ENCODE measurements at places on chromosomes 12 and 14.

- no peak for DNase-seq
Observed at GRCh38 chr12:129034558-129035289, 181.4 kb downstream of the GLT1D1 start.

GRCh38 chr14:77125281-77125801, 16.2 kb downstream of the ZDHHC22 start:
- no peak for DNase-seq

GRCh38 chr12:47318963-47319362, 239.2 kb upstream of the AMIGO2 start:
- no peak for DNase-seq

DNA sequence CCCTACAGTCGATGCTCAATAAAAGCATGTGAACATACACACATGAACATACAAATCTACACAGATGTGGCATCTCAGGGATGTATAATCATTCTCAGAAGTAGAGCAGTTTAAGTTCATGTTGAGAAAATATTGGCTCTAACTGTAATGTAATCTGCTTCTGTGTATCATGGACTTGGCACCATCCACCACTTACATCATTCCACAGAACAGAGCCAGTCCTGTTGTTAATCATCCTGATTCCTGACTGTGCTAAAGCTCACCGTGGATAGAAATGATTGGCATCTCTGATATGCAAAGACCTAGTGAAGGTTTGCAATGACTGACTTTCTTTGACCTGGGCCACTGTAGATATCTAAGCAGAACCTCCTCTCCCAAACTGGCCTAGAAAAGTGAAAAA, 1141.3 kb downstream of the BCL11B start:
- DNase-seq = no peak

GRCh38 chr12:89414851-89415250, 62.5 kb upstream of the DUSP6 start:
- DNase-seq = no peak

DNA sequence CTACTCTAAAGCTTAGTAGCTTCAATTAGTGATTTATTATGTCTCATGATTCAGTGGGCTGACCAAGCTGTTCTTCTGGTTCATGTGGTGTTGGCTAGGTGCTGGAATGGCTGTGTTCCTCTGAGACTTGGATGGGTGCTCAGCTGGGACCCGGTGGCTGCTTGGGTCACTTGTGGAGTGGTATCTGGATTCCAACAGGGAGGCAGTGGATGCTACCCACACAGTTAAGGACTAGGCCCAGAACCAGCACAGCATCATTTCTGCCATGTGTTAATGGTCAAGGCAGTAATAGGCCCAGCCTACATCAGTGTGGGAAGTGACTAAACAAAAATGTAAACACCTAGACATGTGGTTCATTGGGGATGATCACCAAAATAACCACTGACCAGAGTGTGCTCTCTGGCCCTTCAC, 72.2 kb downstream of the FGD4 start:
- no peak for DNase-seq

DNA sequence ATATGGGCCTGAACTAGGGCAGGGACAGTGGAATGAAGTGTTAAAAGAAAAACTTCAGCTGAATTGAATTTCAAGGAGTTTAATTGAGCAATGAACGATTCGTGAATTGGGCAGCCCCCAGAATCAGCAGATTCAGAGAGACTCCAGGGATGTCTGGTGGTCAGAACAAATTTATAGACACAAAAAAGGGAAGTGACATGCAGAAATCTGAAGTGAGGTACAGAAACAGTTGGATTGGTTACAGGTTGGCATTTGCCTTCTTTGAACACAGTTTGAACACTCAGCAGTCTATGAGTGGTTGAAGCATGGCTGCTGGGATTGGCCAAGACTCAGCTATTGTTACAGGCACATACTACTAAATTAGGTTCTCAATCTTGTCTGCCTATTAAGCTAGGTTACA, 9.7 kb upstream of the TBPL2 start:
- no peak for DNase-seq

DNA sequence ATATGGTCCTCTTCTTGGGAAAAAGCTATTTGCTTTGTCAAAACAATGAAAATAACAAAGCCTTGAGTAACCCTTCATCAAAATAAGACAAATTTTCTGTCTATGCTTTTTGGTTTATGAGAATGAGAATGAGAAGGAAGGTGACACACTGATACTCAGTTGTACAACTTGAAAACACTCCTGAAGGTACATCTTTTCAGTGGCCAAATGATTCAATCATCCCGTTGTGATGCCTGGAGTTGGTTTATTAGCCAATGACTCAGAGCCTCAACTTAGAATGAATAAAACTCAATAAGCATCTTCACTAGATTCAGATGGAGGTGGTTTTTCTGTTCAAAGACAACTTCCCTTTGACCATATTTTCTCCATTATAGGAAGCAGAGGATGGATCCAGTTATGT, 7.8 kb upstream of the CALM1 start:
- no peak for DNase-seq

GRCh38 chr14:83611491-83611890, 1918.5 kb upstream of the FLRT2 start:
- DNase-seq = no peak

DNA sequence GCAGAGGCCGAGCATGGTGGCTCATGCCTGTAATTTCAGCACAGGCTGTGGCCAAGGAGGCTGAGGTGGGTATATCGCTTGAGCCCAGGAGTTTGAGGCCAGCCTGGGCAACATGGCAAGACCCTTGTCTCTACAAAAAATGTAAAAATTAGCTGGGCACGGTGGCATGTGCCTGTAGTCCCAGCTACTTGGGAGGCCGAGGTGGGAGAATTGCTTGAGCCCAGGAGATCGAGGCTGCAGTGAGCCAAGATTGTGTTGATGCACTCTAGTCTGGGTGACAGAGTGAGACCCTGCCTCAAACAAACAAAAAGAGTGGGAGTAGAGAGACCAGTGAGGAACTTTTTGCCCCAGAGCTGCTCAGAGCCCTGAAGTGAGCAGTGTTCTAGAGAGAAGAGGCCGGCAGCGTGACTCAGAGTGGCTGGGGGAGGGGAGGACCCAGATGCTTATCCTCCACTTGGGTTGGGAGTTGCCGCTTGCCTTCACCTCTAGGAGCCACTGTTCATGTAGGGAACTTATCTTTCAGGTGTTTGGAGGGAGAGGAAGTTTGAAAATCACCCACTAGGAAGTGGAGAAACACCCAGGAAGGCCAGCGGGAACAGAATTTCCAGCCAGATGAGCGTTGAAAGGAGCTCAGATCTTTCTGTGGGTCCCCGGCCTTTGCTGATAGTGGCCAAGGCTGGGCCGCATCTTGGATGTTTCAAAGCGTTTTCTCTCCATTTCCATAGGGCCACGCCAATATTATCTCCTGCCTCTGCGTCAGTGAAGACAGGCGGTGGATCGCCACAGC, 15.3 kb downstream of the CFAP251 start:
- no peak for DNase-seq

GRCh38 chr14:22456421-22456820, 132.6 kb downstream of the DAD1 start:
- no peak for DNase-seq

DNA sequence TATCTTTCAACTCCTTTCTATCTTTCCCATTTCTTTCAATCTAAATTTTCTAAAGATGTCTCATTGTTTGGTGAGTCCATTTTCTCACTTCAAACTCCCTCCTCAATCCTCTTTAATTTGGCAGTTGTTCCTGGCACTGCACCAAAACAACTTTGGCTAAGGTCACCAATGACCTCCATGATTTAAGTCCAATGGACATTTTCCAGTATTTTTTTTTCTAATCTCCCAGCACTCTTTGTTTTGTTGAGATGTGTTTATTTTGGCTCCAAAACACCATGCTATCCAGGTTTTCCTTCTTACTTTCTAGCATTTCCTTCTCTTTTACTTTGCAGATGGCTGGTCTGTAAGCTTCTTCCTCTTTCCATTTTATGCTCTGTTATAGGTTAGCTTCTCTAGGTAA, 42.5 kb upstream of the OTOGL start:
- no peak for DNase-seq

- no peak for DNase-seq
Observed at GRCh38 chr12:59600171-59600570, 4.3 kb downstream of the SLC16A7 start.

DNA sequence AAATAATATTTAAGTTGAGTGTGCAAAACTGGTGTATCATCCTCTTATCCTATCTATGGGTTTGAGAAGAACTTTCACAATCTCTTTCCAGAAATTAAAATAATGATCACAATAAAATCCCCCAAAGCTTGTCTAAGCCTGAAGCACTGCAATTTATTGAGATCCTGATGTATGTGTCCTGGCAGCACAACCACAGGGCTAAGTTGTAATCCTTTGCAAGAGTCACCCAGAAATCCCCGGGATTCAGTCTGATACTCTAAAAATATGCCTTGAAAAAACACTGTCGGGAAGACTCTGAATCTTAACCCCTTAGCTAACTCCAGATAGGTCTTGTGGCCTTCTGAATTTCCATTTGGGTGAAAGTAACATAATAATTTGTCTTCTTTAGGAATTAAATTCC, 40.3 kb upstream of the STXBP6 start:
- no peak for DNase-seq

DNA sequence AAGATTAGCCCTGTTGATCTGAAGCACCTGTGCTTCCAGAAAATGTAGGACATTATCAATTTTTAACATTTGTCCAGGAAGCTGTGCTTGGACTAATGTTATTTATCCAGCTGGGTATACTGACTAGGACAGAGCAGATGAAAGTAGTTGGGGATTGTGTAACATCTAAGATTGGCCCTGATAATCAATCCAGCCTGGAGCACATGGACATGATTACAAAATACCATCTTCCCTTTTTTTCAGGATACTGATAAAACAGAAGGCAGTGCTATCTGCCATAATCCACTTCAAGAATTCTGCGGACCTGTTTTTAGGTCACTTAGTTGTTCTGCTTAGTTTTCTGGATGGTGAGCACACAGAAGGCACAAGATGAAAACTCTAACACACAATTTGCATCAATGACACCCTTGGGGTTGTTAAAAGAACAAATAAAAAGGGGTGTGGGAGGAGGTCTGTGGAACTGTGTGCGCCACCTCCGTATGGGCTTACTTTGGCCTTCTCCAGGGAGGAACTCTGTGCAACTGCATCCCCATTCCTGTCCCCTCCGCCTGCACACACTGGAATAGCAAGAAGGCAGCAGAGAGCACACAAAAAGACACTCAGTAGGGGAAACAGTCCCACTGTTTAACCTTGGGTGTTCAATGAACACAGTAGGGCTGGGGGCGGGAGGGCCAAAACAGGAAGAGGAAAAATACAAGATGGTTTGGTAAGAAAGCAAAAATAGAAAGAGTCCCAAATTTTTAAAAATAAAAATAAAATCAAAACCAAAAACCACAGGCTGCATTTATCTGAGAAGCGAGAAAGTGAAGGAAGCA, 31.1 kb upstream of the DUSP6 start:
- DNase-seq = no peak

GRCh38 chr12:117818400-117818799, 150.4 kb downstream of the KSR2 start:
- no peak for DNase-seq

GRCh38 chr12:101799774-101800173, 31.0 kb downstream of the GNPTAB start:
- DNase-seq = no peak

- DNase-seq = no peak
Observed at GRCh38 chr12:14435627-14436026, 70.1 kb downstream of the ATF7IP start.

GRCh38 chr12:52965337-52965731, 16.4 kb downstream of the KRT18 start:
- no peak for DNase-seq

DNA sequence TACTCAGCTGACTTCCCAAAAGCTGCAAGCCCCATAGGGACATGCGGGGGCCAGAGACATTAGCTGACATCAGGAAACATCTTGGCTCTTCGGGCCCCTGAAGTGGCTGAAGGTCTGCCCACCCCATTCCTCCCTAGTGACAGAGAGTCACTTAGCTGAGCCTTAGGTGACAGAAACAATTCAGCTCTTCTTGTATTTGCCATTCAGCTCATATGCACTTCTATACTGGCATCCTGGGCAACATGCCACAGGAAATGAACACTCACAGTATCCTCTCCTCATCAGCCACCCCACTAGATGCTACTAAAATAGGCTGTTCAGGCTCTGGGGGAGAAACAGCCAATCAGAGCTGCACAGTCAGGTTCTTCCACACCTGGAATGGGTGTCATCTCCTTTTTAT, 3.4 kb downstream of the DCTN2 start:
- DNase-seq = no peak

DNA sequence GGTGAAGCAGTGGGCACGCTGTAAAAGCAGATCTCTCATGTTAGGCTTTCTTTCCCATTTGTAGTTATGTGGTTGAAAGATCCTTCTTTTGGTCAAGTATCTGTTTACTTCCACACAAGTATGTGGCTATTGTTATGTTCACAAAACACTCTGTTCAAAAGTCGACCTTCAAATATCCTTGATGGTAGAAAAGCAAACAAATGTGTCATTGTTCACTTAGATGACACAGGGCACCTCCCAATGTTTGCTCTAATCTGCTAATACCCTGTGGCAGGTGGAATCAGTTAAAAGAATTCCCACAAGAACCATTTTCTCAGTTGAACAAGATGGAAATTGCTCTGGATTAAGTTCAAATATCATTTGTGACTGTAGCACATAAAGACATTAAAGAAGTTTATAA, 43.6 kb upstream of the NAA30 start:
- no peak for DNase-seq

GRCh38 chr12:49026101-49026500, 7.5 kb upstream of the PRKAG1 start:
- DNase-seq = no peak

DNA sequence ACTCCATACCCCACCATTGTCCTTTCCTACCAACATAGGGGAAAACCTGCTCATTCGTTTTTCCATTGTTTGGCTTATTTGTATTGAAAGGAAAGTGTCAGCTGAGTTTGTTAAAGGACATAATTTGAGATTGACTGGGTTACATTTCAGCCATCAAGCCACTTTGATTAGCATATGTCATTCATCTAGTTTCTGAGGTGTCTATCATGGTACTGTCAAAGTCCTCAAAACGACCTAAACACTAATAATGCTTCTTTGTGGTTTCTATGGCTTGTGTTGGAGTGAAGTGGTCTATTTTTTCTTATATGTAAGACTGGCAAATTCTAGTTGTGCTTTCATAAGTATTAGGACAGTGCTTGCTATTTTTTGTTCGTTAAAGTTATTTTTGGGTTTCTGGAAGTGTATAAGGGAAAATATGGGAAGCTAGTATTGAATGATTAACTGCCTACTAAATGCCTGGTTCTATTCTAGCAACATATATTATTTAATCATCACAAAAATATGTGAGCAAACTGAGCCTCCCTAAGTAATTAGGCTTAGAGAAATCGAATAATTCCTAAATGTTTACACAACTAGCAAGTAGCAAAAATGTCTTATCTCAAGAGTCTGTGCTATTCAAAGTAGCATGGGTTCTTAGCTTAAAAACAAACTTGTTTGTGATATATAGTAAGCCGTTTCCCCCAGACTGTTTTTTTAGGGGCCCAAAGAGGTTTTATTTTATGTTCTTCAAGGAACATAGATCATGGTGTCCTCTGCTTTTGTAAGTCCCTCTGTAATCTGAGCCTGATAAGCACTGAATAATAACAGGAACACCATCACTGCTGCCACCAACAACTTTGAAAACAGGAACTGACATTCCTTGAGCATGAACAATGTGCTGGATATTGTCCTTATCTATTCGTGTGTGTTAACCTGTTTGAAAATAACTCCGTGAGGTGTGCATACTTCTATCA, 67.1 kb downstream of the DERA start:
- no peak for DNase-seq

All from ascending aorta (tissue), 2 donors.